Stimulated activated CD4-positive, alpha-beta T cell treated with anti-CD3 and anti-CD28 coated beads, Interleukin-1b, Interleukin-23, amount 100 ng/mL, for 48 hours (primary cell): ENCODE measurements at places on chromosomes 1 and 21.

GRCh38 chr1:114114185-114115094 is 39.2 kb downstream of the SYT6 start:
- DNase-seq, result no peak

GRCh38 chr21:20789729-20790500 is 208.3 kb upstream of the NCAM2 start:
- DNase-seq, result no peak

DNA sequence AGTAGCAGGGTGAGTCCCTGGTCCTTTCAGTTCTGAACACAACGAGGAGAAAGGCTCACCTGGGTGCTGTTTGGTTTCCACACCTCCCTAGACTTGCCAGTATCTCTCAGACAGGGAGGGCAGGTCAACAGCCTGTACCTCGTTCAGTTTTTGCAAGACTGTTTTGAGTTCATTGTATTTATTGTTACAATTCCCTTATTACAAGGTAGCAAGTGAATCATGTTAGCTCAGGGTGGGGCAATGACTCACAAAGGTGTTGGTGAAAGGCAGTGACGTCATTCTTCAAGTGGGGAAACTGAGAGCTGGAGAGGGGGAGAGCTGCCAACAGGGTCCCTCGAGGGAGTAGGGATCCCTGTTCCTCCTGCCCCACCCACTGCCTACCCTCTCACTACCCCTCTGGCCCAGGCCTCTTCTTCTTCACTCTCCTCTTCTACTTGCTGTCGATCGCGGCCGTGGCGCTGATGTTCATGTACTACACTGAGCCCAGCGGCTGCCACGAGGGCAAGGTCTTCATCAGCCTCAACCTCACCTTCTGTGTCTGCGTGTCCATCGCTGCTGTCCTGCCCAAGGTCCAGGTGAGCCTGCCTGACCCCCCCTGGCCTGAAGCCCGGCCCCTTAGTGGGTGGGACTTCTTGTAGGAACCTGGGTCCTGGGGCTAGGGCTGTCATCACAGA is 13.4 kb downstream of the SERINC2 start:
- DNase-seq, result no peak

GRCh38 chr1:103561643-103562395 is 9.6 kb upstream of the AMY2B start:
- DNase-seq, result no peak

GRCh38 chr1:112638110-112638428 is 18.4 kb downstream of the CAPZA1 start:
- no peak for DNase-seq

DNA sequence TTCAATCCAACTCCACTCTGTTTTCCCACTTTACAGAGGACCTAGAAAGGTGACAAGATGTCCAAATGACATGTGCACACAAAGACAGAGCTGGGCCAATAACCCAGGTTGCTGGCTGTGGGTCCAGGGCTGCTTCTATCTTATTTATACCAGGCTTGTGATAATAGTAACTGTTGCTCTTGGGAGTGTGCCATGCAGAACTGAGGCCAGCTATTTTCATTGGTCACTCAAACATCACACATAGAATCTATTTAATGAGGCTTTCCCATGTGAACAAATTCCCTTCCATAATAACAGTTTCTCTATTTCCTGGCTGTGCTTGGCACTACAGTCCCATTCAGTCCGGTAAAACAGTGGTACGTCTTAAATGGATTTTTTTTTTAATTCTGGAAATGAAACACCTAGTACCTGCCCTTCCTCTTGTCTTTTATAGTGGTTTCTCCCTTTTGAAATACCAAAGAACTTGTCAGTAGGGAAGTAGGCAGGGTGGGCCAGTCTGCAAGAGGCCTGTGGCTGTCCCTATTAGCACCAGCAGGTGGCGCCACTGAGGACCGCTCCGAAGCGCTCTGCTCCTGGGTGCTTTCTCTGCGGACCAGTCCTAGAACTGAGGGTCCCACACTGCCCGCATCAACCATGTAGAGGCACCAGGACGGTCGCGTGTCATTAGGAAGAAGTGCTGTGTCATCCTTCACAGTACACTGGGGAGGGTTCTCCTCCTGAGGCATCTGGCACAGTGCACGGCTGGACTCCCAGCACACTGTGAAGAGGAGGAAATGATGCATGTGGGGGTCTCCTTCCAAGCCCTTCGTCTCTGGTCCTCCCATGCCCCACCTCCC is 52.1 kb downstream of the GPR161 start:
- DNase-seq, result peak; percentile 62

- DNase-seq, result no peak
Observed at GRCh38 chr1:248065071-248065470, 18.4 kb downstream of the OR2L3 start.

- DNase-seq, result no peak
Observed at GRCh38 chr1:78032996-78033796, 12.6 kb upstream of the GIPC2 start.

DNA sequence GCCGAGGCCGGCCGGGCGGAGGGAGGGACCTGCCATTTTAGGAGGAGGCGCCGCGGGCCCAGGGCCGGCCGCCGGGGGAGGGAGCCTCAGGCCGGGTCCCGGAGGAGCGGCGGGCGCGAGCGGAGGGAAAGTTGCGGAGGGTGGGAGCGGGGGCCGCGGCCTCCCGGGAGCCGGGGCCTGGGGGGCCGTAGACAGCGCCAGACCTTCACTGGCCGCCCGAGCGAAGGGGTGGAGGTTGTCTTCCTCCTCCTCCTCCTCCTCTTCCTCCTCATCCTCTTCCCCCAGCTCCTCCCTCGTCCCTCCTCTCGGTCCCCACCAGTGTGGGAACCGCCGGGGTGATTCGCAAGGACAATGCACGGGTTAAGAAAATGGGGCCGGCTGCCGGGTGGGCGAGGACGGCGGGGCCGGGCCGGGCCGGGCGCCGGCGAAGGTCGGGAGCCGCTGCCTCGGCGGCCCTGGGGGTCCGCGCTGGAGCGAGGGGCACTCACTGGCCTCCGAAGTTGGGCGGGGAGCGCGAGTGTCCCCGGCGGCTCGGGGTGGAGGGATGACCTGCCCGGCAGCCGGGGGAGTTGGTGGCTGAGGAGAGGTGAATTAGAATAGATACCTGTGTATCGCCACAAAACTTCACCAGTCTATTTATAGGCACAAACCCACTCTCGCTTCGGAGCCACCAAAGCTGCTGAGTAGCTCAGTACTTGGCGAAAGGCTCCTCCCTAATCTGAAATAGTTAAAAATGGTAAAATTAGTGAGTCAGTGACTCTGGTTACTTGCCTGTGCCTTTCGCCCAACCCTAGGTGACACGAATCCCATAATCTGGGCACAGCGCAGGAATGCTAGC is 1.3 kb downstream of the DYRK1A start:
- peak; percentile 33 for DNase-seq

GRCh38 chr1:181424786-181425403 is 58.4 kb upstream of the CACNA1E start:
- peak; percentile 74 for DNase-seq

GRCh38 chr21:45318556-45319404 is 31.1 kb upstream of the POFUT2 start:
- DNase-seq, result no peak

- no peak for DNase-seq
Observed at GRCh38 chr1:218527737-218528136, 182.6 kb downstream of the TGFB2 start.

DNA sequence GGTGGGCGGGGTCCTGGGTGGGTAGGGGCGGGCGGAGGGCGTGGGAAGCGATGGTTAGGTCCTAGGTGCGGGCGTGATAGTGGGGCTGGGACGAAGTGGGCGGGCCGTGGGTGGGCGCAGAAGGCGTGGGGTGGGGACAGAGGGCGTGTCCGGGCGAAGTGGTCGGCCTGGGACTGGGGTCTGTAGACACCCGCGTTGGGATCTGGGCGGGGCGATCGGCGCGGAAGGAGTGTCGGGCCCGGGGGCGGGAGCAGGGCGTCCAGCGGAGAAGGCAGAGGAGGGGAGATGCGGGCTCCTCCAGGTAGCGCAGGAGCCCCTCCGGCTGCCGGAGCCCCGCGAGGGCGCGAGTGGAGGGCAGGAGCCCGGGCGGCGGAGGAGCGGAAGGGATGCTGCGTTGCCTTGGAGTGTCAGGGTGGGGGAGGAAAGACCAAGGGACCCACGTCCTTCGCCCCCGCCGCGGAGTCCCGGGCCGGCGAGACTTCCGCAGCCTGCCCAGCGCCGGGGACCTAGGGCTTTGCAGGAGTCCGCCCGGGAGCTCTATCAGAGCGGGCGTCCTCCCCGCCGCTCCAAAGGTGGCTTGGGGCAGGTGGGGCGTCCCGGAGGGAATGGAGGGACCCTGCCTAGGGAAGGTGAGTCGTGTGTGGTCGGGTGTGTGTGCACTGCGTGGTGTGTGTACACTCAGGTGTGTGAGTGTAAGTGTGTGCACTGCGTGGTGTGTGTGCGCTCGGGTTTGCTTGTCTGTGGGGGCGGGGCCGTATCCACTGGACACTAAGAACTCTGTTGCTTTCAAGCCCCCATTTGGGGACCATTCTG is 27.0 kb upstream of the PRSS38 start:
- DNase-seq, result peak; percentile 64

DNA sequence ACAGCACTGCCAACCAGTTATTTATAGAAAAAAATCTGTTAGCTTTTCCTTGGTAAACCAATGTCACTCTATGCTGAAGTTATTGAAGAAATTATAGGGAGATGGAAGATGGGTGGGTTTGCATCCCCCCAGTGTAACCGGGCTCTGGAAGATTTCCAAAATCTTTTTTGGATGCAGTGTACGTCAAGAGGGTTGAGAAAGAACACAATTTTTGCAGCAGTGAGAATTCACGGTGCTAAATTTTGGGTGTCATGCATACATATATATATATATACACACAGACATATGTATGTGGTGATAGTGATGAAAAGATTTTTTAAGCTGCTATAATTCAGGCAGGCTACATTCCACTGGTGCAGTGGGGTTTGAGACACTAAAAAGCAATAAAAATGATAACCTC is 91.4 kb upstream of the MAGI3 start:
- no peak for DNase-seq

DNA sequence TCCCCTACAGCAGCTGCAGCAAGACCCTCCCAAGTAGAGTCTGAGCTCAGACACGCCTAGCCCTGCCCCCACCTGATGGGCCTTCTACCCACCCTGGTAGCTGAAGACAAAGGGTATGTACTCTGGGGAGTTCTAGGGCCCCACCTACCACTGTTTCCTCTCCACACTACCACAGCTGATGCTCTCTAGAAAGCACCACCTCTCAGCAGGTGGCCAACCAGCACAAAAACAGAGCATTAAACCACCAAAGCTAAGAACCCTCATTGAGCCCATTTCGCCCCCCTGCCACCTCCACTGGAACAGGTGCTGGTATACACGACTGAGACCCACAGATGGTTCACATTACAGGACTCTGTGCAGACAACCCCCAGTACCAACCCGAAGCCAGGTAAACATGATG is 258.9 kb downstream of the SETD4 start:
- no peak for DNase-seq

DNA sequence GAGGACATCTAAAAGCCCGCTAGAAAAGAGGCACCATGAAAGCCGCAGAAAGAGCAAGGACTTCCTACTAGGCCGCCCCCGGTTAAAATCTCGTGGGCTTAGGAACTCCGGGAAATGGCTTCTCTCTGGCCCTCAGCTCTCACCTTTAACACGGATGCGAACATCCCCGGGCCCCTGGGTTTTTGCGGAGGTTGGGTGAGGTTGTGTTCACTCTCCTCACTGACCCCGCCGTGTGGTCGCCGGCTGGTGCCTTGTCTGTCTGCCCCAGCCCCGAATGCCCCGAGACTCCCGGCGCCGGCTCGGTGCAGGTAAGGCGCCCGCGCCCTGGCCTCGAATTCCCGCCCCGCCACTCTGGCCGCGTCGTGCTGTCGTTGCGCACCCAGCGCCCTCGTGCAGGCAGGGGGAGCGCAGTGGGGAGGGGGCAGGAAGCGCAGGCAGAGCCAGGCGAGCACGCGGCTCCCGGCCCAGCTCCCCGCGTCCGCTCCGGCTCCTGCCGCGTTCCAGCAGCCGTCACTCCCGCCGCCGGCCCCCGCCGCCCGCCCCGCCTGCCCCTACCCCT is at the start of gene SHISAL2A:
Gene SHISAL2A, plus strand, starts transcription at position 437 of the 559 bp plus-strand sequence. CDS start 326 bp downstream, outside the sequence.
- DNase-seq, result peak; percentile 54

- DNase-seq, result no peak
Observed at GRCh38 chr1:220207411-220207810, 64.8 kb downstream of the RAB3GAP2 start.

DNA sequence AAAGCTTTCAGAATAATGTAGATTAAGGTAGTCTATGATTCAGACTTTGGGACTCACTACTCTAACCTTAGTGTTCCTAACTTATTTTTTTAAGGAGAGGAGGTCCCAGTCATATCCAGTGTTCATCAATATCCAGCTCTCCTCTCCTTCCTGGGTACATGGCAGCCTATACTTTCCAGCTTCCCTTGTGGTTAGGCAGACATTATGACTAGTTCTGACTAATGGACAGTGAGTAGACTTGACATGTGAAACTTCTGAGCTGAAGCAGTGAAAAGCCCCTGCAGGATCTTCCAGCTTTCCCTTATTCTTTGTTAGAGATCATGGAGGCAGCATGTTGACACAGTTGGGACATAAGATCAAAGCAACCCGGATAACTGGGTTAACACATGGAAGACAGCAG is 144.2 kb downstream of the PTPRU start:
- DNase-seq, result no peak

DNA sequence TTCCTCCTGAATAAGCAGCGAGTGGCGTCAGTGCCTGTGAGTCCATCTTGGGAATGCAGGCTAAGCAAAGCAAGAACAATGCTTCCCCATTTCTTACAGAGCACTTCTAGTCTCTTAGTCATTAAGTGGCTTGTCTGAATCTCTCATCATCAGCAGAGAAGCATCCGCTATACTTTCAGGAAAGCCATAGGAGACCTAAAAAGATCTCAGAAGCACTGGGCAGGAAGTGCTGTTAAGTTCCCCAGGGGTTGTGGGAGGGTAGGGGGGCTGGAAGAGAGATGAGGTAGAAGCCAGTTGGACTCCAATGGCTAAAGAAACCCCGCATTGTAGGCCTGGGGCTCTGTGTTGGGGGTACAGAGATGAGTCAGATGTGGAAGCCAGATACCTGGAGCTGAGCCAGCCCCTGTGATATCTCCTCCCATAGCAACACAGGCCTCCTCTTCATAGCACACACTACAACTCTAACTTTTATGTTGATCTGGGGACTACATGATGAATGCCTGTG is 44.9 kb downstream of the SYT6 start:
- no peak for DNase-seq

- peak; percentile 8 for DNase-seq
Observed at GRCh38 chr1:222653178-222653827, 35.4 kb downstream of the MIA3 start.

GRCh38 chr1:199176713-199177112 is 537.9 kb downstream of the PTPRC start:
- DNase-seq, result no peak

- no peak for DNase-seq
Observed at GRCh38 chr21:34364921-34365320, 1.1 kb downstream of the KCNE2 start.

DNA sequence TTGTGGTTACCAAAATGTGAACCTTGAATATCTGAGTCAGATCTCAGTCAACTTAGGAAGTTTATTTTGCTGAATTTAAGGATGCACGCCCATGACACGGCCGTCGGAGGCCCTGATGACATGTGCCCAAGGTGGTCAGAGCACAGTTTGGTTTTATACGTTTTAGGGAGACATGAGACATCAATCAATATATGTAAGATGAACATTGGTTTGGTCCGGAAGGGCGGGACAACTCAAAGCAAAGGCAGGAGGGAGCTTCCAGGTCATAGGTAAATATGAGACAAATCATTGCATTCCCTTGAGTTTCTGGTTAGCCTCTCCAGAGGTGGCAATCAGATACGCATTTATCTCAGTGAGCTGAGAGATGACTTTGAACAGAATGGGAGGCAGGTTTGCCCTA is 1.0 kb upstream of the PRMT2 start:
- DNase-seq, result peak; percentile 46
